Stimulated activated naive CD8-positive, alpha-beta T cell treated with anti-CD3 and anti-CD28 coated beads, Interleukin-15, amount 100 ng/mL, for 72 hours (primary cell): ENCODE measurements at places on chromosomes 13 and 19.

GRCh38 chr19:46926170-46927071 is 65.6 kb downstream of the ARHGAP35 start:
- DNase-seq = no peak

DNA sequence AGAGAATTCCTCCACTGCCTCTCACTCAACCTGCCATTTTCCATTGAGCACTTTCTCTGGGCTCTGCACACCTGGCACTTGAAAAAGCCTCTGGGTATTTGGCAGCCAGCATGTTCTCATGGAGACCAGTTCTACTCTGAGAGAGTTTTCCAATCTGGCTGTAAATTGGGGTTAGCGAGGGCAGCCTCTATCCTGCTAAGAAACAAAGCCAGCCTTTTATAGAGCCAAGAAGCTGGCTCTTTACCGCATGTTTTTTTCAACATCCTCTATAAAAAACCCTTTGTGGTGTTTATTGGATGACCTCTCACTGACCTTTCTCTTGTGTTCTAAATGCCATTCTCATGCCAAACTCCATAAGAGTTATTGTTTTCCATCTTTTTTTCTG is 52.6 kb upstream of the RCBTB2 start:
- no peak for DNase-seq

- DNase-seq = no peak
These were observed 180.6 kb downstream of the COG6 start for GRCh38 chr13:39836038-39836437.

DNA sequence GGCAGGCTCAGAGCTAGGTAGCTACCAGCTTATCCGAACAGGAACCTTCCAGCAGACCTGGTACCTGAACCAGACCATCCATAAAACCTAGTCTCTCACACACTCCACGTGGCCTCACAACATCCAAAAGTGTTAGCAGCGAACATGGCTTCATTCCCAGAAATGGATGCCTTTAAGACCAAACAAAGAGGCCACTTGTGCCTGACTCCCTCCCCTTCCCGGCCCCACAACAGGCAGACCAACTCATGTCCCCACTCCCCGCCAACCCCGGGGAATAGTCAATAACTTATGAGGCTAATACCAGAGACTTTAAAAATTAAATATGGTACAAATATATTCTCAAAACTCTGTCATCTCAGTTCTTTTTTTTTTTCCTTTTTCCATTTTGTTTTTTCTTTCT is 46.2 kb downstream of the ZNF557 start:
- no peak for DNase-seq
